ENCODE measurements at places on chromosomes 16 and 17. TPM values are rescaled to one million over a fixed set of nuclear protein-coding genes. Genes with fewer than 3 reads are reported as not detected.

DNA sequence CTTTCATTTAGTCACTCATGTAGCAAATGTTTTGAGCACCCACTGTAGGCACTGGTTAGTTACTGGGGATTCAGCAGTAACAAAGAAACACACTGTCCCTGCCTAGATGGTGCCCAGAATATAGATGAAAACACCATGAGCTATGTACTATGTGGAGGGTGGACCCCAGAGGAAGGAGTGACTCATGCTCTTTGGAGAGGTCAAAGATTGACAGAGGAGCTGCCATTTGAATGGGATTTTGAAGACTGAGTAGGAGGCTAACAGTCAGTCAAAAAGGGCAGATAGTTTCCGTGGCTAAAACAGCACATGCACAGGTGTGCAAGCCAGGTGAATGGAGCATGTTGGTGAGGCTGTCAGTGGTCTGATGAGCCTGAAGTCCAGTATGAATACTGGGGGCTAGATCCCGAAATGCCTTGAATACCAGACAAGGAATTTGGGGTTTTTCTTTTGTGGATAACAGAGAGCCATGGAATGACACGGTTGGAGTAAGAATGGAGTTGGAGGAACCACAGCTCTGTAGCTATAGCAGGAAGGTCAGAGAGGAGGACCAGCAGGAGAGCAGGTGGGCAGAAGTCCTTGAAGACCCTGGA, 6.1 kb downstream of the IL21R start:
- no peak for DNase-seq

DRC3 gene
- total RNA-seq, result 4.3 TPM

BRIP1 gene
- total RNA-seq, result 16.0 TPM

DNA sequence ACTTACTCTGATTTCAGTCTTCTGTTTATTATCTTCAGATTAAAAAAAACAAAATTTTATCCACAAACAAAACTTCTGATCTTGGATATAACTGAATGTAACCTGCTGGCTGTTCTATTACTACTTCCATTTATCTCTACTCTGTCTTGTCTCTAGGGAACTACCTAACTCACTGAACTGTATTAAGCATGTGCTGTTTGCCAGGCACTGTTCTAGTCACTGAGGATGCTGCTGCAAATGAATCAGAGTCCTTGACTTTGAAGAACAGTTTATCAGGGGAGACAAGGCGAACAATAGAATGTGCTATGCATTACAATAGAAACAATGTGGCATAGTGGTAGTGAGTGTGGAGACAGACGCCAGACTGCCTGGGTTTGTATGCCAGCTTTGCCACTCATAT, 2.3 kb upstream of the ANKRD40 start:
- no peak for DNase-seq

DNA sequence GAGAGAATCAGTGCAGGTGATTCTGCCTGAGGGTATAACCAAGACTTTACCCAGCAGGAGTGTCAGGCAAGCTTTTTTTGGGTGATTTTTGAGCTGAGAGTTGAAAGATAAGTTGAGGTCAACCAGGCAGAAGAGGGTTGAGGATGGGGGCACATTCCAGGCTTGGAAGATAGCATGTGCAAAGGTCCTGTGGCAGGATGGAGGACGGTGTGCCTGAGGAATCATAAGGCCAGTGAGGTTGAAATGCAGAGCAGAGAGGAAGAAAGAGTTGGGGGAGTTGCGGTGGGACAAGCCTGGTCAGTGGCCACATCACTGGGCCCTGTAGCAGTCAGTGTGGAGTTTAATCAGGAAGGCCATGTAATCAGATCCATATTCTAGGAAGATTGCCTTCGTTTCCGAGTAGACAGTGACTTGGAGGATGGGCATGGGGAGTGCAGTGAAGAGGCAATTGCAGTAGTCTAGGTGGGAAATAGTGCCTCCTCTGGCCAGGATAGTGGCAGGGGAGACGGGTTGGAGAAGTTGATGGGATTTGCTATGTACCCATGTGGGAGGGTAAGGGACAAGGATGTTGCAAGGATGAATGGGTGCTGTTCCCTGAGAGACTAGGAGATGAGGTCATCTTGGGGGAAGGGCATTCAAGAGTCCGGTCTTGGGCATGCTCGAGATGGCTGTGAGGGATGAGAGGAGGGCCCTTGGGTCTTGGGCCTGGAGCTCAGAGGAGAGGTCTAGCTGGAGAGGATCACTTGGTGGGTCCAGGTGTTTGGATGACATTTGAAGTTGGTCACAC, 3.9 kb downstream of the PLEKHG4 start:
- DNase-seq, result no peak

DNA sequence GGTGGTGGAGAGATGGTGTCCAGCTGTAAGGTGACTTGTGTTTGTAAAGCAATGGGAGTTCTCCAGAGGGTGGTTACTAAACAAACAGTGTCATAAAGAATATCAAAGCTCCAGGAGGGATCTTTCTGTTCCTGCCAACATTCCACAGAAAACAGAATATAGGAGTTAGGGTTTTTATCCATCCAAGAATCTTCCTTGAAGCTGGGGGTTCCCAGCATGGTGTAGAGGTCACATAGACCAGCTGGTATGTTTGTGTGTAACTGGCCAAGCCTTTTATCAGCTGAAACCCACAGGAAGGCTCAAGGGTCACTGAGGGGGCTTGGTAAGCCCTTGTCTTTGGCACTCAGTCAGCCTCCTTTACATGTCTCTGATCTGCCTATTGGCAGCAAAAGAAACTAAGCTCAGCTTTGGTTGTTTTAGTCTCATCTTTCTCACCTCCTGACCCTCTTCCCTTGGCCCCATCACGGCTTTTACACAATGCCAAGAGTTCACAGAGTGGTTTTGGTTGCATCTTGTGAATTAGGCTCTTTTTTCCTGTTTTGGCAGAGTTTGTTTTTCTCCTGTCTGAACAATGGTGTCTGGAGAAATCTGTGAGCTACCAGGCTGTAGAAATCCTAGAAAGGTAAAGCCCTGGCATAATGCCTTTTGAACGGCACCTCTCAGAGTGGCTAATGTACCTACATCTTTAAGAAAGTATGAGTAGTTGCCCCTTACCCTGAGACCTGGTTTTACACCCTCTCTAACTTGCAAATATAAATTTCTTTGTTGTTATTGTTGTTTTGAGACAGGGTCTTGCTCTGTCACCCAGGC, 4.6 kb downstream of the CNTD1 start:
- no peak for DNase-seq

Data from cerebellum (tissue), 4 donors.